DMS 273 treated with DMSO at 0.1 percent for 48 hours (cell line): ENCODE measurements at places on chromosomes 6 and 20.

GRCh38 chr6:509676-510075 is 118.1 kb downstream of the IRF4 start:
- DNase-seq, result no peak

DNA sequence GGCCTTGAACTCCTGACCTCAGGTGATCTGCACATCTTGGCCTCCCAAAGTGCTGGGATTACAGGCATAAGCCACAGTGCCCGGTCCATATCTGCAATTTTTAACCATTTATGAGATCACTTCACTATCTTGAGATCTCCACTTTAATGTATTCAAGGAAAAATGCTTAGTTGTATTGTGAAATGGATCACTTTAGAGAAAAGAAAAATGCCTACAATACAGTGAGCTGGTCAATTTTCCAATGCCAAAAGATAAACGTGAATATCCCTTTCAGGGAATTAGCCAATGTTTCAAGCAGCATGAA is 82.8 kb upstream of the ZNF217 start:
- DNase-seq, result no peak

DNA sequence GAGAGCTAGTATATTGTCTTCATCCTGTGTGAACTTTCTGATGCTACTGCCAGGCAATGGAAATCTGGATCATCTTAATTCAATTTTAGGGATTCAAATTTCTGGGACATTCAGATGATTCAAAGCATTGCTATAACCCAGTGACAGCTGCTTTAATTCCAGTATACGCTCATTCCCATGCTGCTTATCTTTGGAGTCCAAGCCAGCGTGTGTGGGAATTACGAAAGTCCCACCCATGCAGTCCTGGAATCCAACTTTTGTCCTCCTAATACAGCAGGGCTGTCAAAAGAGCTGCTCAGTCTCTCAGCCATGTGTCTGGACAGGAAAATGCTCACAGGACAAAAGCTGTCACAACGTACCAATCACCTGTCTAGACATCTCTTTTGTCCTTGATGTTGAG is 219.8 kb downstream of the LAMA2 start:
- no peak for DNase-seq

- DNase-seq, result no peak
Observed at GRCh38 chr6:82494367-82494766, 130.8 kb downstream of the TPBG start.

DNA sequence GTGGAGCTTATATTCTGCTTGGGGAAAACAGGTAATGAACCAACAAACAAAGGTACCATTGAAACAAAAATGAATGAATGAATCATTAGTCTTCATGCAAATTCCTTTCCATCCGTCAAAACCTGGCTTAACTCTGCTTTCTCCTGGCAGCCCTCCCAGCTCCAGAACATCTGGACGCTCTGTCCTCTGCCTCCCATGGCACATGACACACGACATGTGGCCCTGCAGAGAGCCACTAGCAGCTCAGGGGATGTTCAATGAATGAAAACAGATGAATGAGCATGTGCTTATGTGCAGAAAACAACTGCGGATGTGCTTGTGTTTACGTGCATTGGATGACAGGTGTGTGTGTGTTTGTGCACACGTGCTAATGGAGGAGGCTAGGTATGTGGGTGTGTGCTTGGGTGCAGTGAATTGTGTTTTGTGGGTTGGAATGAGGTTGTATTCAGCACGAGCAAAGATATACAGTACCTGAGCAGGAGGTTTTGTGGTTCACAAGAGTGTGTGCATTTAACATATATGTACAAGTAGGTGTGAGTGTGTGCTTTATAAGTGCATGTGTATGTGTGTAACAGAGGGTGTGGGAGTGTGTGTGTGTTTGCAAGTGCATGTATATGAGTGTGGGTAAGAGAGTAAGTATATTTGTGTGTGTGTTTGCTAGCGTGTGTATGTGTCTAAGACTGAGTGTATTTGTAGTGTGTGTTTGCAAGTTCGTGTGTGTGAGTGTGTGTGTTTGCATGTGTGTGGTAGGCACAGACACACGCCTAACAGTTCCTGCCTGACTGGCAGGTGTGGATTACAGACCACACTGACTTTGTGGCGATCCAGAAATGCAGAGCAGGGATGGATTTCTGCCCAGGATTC is 374.1 kb upstream of the SULF2 start:
- no peak for DNase-seq

- no peak for DNase-seq
Observed at GRCh38 chr6:136244061-136244616, 6.0 kb downstream of the MTFR2 start.

DNA sequence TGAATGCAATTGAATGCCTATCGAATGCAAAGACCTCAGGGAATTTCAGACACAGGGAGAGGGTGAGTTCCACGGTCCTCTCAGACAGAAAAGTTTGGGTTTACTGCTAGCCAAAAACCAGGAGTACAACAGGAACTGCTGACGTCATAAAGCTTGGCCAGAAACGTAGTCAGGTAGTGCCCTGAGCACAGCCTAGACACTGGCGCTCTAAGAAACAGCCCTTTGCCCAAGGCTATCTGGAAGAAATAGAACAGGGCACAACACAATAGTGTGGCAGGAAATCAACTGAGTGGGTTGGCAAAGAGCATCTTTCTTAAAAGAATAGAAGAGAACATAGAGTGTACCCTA is 58.0 kb downstream of the GFOD1 start:
- no peak for DNase-seq

DNA sequence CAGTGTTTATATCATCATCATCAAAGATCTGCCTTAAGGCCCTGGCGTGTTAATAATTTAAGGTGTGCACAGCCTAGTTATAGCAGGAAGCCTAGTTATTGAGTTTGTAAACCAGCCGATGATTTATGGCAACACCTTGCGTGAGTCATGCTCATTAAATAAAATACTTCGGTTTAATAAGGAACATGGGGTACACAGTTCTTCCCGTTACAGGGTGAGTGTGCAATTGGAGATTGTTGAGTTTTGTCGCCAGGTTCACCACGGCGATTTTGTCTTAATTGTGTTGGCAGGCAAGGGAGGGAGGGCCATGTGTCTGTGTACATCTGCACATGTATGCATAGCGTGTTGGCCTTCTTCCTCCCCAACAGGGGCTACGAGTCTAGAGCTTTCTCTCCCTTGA is 104.0 kb downstream of the TFAP2A start:
- no peak for DNase-seq

GRCh38 chr6:161017766-161018564 is 26.4 kb downstream of the MAP3K4 start:
- no peak for DNase-seq

GRCh38 chr6:141552463-141552862 is 580.3 kb upstream of the GJE1 start:
- DNase-seq, result no peak

GRCh38 chr6:112245511-112246203 is 8.7 kb downstream of the LAMA4 start:
- no peak for DNase-seq

DNA sequence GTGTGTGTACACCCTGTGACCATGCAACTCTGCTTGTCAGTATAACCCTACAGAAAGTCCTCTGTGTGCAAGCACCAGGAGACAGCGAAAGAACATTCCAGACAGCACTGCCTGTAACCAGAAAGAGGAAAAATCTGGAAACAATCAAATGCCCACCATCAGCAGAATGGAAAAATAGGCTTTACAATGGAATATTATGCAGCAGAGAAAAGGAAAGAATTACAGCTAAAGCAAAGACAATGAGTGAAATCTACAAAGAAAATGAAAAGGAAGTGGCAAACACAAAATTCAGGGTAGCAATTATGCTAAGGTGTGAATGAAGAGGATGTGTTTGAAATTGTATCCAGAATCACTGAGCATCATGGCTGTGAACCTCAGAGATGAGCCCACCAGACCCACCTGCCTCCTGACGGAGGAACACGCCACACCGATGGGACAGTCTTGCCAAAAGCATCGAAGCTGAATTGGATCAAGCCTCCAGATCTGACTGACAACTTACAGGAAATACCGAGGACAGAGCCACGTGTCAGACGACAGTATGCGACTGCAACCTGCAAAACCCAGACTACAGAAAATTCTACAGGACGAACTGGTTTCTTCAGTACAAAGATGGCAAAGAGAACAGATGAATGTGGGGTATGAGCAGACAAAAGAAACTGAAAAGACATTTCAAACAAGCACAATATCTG is 133.2 kb downstream of the NFATC2 start:
- no peak for DNase-seq

DNA sequence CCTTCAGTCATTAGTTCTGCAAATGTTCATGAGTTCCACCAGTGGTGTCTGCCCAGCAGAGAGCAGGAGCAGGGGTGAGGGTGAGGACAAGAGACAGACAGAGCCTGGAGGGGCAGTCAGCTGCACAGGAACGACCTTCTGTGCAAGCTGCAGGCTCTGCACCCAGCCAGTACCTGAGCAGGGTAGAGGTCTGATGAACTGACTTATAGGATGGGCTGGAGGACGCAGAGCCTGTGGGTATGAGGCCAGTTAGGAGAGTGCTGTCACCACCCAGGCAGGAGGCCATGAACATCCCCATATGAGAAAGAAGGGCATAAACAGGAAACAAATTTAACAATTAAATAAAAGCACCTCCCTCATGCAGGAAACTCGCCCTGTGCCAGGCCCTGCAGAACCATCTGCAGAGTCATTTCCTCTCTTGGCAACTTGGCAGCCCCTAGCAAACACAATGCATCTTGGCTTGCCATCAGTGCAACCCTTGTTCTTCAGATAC is 17.9 kb downstream of the C6orf15 start:
- DNase-seq, result no peak

GRCh38 chr20:55778796-55779195 is 226.5 kb downstream of the CBLN4 start:
- no peak for DNase-seq

GRCh38 chr6:132207991-132208390 is 193.3 kb downstream of the MOXD1 start:
- no peak for DNase-seq

- no peak for DNase-seq
Observed at GRCh38 chr20:54070187-54070987, at the start of gene BCAS1. BCAS1 (minus strand) TSS chr20:54070594; CDS start chr20:54058718, 11,876 bp downstream.

DNA sequence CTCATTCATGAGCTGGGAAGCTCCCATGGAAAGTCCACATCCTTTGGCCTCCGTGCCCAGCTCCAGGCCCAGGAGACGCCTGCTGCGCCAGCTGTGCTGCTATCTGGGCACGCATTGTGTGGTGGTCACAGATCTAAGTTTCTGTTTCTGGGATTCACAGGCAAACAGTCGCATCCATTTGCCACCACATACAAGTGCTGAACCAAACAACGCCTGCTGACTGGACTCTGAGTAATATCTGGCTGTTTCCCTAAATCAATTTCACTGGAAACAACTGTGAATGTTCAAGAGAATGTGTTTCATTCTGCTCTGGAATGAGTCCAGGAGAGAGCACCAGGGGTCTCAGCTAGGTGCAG is 45.5 kb downstream of the IRF4 start:
- no peak for DNase-seq

GRCh38 chr6:9492790-9493189 is 922.1 kb downstream of the TFAP2A start:
- no peak for DNase-seq

GRCh38 chr20:60535211-60535610 is 577.0 kb downstream of the CDH26 start:
- DNase-seq, result no peak

DNA sequence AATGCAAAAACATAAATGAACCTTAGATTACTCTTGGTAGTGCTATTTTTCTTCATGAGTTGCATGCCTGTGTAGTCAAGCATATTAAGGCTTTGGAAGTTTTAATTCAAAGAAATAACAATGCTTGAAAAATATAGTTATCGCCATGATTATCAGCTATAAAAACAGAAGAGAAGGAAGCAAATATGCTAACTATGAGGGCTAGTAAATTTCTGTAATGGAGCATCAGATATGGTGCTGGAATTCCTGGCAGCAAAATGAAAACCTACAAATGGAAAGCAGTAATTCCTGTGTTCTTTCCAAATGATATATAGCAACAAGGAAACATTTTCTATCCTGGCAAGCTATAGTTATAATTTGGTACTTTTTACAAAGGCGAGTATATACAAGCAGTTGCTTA is 29.7 kb downstream of the DOP1A start:
- no peak for DNase-seq

DNA sequence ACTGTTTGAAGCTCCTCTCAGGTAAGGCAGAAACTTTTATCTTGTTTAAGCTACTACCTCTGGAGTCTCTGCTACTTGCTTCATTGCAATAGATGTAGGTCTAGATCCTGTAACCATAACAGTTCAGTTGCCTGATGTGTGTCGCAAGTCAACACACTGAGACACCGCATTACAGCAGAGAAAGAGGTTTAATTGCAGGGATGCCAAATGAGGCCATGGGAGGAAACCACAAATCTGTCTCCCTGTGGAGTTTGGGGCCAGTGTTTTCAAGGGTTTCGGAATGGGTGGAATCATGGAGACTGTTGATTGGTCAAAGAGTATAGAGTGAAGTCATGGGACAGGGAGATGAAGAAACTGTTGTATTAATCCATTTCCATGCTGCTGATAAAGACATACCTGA is 57.1 kb upstream of the RBM24 start:
- DNase-seq, result no peak

- DNase-seq, result no peak
Observed at GRCh38 chr20:47612670-47613069, 111.0 kb downstream of the NCOA3 start.

DNA sequence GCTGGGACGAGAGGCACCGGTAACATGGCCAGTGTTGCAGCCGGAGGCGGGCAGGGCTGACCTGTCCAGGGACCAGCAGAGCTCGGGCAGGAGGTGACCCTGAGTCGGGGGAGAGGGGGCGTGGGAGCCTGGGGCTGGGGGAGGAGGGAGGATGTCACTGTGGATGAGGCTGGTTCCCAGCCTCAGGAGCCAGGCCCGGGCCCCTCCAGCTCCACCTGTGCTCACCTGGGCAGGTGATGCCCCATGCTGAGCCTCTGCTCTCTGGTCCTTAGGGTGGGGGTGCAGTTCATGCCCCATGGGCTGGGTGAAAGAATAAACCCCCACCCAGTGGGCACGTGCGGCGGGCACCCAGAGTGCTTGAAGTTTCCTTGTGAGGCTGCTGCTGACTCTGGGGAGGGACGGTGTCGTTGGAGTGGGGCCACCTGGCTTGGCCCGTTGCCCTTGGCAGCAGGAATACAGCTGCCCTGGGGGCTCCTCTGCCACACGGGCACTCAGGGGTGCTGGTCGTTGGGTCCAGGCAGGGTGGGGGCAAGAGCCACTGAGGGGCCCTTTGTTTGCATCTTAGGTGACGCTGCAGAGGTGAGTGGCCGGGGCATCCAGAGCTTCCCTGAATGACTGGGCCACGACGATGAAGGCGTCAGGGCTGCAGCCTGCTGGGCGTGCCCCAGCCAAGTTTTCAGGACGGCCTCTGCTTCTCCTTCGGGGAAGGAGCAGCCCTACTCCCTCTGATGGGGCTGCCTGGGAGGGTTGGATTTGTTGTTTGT is 24.7 kb upstream of the BHLHE23 start:
- DNase-seq, result no peak

- no peak for DNase-seq
Observed at GRCh38 chr6:119347466-119348095, 2.0 kb downstream of the MAN1A1 start.
